ENCODE measurements at places on chromosomes 7 and 10. TPM values are rescaled to one million over a fixed set of nuclear protein-coding genes. Genes with fewer than 3 reads are reported as not detected.

DNA sequence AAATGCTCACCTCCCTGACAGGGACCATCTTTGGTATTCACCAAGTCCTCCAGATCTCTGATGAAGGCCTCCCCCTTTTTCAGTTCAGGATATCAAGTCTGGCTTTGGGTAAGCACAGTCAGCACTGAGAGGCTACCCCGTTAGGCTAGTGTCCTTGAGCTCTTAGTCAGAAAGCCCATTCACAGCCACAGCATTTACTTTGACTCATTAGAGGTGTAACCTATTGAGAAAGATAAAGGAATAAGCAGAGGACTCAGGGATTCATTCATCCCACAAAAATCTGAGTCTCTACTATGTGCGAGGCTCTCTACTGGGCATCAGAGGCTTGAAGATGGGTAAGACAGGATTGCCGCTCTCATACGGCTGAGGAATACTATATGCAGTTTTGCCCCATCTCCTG is 14.0 kb upstream of the RAMP3 start:
- no peak for DNase-seq

DNA sequence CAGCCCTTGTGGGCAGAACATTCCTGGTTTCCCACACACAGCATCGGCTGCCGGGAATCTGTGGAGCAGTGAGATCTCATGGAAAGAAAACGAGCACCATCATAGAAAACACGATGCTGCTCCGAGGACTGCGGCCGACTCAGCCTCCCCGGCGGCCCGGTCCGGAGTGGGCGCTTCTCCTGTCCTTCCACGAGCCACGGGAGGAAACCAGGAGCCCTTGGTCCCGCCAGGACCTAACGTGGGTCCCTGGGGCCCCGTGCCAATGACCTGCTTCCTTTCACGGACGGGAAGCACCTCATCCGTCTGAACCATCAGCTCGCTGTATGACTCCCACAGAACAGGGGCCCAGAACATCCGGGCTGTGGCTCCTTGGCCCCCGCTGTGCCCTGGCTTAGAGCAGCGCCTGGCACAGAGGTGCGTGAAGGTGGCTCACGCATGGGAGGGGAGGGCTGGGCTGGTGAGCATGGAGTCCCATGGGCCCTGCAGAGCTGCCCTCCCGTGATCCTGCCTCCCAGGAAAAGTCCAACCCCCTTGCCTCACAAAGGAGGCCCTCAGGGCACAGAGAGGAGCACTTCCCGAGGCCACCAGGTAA is 280.5 kb downstream of the MAD1L1 start:
- DNase-seq = no peak

The RUFY2 gene
- 33.7 TPM for polyA plus RNA-seq

- DNase-seq = no peak
Measured at GRCh38 chr10:125692601-125693523, 9.9 kb upstream of the TEX36 start.

The LBX1 gene
- polyA plus RNA-seq = not detected

GRCh38 chr7:140403878-140404564 is at the start of gene RAB19:
Gene RAB19, plus strand, starts transcription at chr7:140404058. Its CDS starts 3,589 bp downstream, at chr7:140407647.
- DNase-seq = peak; percentile 42

GRCh38 chr10:23980094-23980493 is 228.8 kb upstream of the KIAA1217 start:
- DNase-seq = peak; percentile 79

GRCh38 chr7:134685250-134685649 is 38.6 kb downstream of the BPGM start:
- no peak for DNase-seq

The LEP gene
- 0.40 TPM for polyA plus RNA-seq

The IRF5 gene
- 11.4 TPM for polyA plus RNA-seq

GRCh38 chr7:70313271-70313670 is 715.0 kb downstream of the AUTS2 start:
- peak; percentile 70 for DNase-seq

DNA sequence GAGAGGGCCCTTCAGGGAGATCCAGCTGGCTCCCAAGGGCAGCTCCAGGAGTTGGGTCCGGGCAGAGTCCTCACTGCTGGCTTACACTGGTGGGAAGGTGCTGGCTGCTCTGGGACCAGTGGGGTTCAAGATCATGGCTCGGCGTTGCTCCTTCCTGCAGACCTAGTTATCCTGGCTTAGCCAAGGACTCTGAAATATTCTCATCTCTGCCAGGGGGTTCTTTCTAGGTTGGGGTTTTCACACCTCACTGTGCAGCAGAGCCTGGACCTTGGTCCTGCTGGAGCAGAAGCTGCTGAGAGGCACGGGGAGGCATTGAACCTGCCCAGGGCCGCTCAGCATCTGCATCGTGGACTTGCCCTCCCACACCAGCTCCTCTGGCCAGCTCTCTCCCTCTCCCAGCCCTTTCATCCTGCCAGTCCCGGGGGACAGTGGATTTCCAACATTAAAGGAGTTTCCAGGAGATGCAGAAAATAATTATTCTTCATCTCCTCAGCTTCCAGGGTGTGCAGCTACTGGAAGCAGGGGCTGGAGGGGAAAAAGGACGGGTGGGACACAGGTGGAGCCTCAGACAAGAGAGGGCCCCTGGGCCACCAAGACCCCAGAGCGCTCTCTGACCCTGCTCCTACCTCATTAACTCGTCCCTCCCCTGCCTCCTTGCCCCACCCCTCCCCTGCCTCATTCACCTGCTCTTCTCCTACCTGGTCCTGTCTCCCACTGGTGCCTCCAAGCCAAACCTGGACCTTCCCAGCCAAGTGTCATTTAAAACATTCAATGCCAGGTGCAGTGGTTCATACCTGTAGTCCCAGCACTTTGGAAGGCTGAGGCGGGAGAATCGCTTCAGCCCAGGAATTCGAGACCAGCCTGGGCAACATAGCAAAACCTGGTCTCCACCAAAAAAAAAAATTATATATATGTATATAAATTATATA is 42.5 kb downstream of the JAKMIP3 start:
- no peak for DNase-seq

DNA sequence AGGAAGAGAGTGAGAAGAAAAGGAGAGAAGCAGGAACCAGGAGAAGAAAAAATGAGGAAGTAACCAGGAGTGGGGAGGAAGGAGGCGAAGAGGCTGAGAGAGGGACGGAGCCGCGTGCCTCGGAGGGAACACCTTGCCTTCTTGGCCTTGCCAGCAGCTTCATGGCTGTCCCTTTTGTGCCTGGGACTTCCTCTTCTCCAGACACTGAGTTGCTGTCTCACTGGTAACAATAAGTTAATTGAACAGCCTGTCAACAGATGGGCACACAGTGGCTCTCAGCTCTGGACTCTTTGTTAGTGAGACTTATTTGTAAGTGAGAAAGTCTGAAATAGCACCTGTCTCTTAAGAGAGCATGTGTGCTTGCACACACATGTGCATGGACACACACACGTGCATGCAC is 83.2 kb downstream of the GATA3 start:
- no peak for DNase-seq

- no peak for DNase-seq
Measured at GRCh38 chr7:104956753-104957450, 57.1 kb upstream of the KMT2E start.

GRCh38 chr7:47326220-47326619 is 255.7 kb downstream of the TNS3 start:
- DNase-seq = no peak

The CYP51A1 gene
- polyA plus RNA-seq = 69.4 TPM

DNA sequence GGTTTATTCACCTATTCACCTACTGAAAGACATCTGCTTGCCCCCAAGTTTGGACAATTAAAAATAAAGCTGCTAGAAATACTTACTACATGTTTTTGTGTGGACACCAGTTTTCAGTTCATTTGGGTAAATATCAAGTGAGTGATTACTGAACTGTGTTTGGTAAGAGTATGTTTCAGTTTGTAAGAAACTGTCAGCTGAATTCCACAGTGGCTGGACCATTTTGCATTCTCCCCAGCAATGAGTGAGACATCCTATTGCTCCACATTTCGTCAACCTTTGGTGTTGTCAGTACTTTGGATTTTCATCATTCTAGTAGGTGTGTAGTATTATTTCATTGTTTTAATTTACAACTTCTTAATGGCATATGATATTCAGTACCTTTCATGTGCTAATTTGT is 17.4 kb upstream of the IKZF1 start:
- no peak for DNase-seq

- DNase-seq = no peak
Measured at GRCh38 chr7:27895551-27895950, 155.6 kb downstream of the TAX1BP1 start.

GRCh38 chr7:18241543-18242231 is 214.0 kb upstream of the PRPS1L1 start:
- DNase-seq = no peak

DNA sequence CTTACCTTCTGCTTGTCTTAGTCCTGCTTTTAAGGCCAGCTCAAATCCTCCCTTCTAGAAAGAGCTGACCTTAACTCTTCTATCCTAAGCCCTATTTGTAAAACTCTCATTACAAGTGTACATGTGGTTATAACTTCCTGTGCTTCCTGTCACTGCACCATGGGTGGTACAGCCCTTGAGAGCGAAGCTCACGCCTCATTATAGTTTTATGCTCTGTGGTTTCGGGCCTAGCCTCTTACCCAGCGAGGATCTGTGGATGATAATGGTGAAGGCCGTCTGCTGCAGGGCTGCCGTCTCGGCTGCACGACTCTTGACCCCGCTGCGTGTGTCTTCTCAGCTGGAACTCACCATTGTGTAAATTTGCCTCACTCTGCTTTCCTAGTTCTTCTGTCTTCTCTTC is 74.6 kb downstream of the CUL1 start:
- DNase-seq = no peak

DNA sequence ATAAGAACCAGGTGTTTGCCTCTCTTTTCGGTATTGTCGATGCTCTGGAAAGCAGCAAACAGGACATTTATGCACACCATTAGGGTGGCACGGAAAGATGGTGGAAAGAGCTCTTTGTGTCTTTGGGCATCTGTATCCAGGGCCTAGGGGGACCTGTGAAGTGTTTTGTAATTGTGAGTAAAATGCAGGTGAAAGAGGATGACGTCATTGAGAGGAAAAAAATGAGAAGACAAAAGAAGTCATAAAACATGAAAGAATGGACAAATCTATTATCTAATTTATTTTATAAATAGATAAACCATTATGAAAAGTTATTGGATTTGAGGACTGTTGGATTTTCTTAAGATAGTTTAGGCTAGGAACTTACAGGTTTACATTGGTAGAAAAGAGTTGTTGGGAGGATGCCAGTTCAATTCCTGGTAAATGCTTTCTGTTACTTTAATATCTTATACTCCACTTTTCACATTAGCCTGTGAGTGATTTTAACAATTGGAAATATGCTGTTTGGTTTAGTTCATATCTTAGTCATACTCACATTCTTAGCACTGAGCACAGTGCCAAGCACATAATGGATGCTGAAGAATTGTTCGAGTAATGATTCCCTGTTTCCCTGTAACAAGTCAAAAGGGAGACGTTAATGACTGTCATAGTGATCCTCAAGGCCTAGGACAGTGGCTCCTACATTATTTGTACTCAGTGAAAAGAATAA is 62.6 kb downstream of the EXOC4 start:
- DNase-seq = no peak

The RASSF4 gene
- polyA plus RNA-seq = 36.0 TPM

GRCh38 chr7:98178762-98179490 is 32.3 kb upstream of the BHLHA15 start:
- no peak for DNase-seq

The FXYD4 gene
- 1.8 TPM for polyA plus RNA-seq

The AGR2 gene
- polyA plus RNA-seq = 62.8 TPM

- no peak for DNase-seq
Measured at GRCh38 chr7:1244700-1245523, 12.2 kb downstream of the UNCX start.

GRCh38 chr10:44660271-44660670 is 250.9 kb upstream of the TMEM72 start:
- no peak for DNase-seq

DNA sequence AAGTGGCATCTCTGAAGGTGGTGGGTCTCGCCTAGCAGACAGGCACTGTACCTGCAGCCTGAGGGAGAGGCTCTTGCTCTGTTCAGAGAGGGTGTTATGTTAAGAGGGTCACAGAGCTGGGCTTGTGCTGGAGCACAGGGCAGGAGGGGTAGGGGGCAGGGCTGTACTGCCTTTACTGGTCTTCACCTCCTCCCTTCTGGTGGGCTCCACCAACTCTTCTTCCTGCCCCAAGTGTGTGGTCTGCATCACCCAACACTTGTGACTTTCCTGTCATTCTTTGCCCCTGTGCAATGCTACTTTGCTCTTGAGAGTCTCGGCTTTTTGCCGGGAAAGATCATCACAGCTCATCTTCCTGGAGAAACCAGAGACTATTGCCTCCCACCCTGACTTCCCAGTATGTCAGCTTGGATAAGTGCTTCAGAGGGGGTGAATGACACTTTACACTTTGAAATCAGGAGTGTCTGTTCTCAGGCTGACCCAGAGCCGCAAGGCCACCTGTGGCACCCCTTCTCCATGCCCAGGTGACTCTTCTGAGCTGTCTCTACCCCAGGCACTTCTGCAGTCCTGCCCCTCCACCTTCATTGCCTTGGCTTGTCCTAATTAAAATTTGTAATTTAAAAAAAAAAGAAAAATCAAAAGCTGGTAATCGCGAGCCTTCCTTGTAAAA is 38.4 kb upstream of the IKZF1 start:
- DNase-seq = no peak

The NHLRC2 gene
- polyA plus RNA-seq = 27.3 TPM

The FRA10AC1 gene
- 26.7 TPM for polyA plus RNA-seq

The MAGI2 gene
- 41.0 TPM for polyA plus RNA-seq

DNA sequence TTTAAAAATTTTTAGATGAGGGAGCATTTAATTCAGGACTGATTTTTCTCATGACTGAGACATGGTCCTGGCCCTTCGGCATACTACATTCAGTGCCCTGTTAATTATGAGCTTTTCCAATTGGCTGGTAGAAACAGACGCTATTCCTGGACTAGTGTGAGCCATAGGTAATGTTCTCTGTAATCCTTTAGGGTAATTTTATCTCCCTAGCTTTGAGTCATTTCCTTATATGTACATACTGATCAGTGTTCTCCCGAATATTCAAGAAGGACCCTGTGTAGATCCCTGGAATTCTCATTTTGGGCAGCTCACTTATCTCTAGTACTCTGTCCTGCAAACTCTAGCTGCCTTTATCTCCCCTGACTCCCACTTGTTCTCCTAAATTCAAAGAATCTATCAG is 92.6 kb upstream of the NPY start:
- no peak for DNase-seq

The COL26A1 gene
- 34.3 TPM for polyA plus RNA-seq

- peak; percentile 17 for DNase-seq
Measured at GRCh38 chr7:37448011-37448635, 541 bp downstream of the ELMO1 start.

The CFAP43 gene
- 25.0 TPM for polyA plus RNA-seq

DNA sequence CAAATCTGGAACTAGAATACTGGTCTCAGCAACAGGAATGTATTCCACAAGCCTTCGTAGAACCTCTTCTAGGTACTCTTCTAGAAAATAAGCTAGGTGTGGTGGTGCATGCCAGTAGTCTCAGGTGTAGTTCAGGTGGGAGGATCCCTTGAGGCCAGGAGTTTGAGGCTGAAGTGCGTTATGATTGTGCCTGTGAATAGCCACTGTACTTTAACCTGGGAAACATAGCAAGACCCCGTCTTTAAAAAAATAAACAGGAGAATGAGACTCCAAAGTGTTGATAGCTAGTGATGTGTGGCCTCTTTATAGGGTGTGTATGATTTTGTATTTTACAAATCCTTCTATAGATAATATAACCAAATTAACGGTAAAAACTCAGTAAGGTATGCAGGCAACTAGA is 1.5 kb upstream of the ZNF775 start:
- no peak for DNase-seq
